Stimulated activated CD4-positive, alpha-beta T cell treated with anti-CD3 and anti-CD28 coated beads, Interleukin-1b, Interleukin-23, amount 100 ng/mL, for 24 hours (primary cell): ENCODE measurements at places on chromosomes 12 and 14.

- DNase-seq, result no peak
These were observed 10.9 kb upstream of the AMN start for GRCh38 chr14:102911541-102911951.

DNA sequence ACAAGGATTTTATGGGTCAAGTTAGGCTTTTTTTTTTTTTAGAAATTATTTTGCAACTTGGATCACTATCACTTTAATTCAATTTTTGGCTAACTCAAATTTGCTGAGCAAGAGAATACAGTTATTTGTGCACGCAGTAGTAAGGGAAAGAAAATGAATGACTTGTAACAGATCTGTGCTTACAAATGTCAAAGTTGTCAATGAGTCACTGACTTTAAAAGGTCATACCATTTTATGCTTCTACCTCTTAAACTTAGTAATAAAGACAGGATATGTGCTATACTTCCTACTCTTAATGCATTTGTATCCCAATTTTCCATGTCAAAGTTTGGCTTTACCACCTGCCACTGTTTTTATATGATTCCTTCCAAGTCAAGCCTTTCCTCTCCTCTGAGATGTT, 131.1 kb upstream of the FBXO33 start:
- no peak for DNase-seq

DNA sequence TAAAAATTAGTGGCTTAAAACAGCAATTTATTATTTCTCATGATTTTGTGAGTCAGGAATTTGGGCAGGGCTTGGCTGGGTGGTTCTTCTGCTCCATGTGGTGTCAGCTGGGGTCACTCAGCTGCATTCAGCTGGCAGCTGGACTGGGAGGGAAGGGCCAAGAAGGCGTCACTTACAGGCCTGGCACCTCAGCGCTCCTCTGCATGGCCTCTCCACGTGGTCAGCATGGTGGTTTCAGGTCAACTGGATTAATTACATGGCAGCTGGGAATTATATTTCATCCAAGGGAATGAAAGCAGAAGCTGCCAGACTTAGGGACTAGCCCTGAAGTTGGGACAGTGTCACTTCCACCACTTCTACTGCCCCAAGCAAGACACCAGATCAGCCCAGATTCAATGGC, 27.5 kb upstream of the IRF2BPL start:
- DNase-seq, result no peak

DNA sequence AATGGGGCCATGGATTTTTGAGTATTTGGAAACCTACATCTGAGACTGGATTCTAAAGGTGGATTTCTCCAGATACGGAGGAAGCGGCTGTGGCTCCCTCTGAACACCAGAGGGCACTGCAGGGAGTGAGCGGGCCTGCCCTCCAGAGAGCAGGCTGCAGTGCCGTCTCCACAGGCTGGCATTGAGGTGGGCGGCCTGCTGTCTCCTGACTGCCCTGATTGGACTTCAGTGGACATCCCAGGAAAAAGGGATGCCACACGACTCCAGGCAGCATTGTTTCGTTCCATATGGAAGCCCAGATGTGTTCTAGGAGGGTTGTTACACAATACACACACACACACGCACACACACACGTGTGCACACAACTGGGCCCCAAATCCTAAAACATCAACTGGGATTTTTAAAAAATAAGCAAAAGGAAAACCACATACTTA, 20.9 kb upstream of the ANO2 start:
- DNase-seq, result peak; percentile 7

DNA sequence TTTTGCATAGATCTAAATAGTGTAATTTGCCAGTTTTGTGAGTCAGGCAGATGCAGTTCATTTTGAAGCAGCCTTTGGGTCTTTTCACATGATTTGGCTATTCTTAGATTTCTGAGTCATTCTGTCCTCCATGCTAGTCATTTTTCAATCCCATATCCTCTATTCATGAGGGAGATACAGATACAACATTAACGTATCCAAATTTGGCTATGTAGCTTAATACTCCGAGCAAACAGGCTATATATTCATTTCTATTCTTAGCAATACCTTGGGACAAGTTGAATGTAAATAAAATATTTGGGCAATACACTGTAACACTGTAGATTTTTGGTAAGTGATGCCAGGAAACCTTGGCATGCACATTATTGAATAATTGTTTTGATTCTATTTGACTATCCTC, 270.7 kb upstream of the PDE3A start:
- no peak for DNase-seq

DNA sequence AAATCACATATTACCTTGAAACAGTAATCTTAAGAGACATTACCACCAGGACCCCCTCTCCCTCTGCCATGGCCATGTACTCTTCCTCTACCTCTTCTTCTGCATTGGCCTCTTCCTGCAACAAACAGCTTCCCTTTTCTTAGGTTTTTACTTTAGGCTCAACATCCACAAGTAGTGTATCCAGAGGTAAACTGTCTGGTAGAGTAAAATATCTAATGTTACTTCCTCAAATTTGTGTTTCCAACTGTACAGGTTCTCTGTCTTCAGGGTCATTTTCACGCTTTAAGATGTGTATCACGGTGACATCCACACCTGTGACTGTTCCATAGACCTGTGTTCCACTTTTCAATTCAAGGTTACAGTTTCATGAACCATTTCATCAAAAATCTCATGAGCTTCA, 13.4 kb downstream of the CDK17 start:
- DNase-seq, result no peak

DNA sequence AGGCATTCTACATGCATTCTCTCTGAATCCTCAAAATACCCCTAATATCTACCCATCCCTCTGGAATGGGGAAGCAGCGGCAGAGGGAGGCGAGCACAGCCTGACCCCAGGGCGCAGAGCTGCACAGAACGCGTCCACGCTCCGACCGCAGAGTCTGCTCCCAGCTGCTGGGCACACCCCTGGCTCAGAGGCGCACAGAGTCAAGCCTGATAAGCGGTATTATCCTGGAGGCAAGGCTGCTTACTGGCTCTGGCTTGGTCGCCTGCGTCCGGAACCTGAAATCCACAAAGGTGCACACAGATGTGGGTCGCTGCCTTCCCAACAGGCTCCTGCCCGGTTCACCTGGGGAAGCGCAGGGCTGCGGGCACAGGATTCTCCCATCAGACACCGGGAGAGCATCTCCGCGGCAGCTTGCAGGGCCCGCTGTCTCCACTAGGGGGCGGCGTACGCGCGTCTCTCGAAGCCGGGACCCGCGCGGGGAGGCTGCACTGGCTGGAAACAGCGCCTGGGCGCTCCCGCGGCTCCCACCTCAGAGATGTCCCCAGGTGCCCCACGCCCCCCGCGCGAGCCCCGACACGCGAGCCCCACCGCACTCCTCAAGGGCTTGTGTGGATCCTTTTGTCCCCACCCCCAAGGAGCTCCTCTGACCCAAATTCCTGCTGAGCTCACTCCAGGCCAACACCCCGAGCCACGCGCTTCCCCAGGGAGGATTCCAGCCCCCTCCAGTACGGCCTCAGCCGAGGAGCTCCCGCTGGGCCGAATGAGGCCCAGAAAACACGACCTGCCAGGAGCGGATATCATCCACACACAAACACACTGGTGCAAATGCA, 120.1 kb upstream of the FZD10 start:
- DNase-seq, result peak; percentile 33

GRCh38 chr12:78559416-78559815, 305.2 kb upstream of the SYT1 start:
- no peak for DNase-seq

DNA sequence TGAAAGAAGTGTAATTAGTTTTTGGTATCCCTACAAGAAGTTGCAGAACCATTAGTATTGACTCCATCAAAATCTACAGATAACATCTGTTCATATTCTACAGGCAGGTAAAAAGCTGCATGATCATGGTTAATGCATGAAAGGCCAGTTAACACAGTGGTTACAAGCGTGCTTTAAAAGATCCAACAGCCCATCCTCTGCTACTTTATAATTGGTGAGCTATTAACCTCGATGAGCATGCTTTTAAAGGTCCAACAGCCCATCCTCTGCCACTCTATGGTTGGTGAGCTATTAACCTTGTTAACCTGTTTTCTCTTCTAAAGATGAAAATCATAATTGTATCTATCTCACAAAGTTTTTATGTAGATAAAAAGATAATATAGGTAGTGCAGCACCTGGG, 289.3 kb downstream of the DUSP6 start:
- no peak for DNase-seq

DNA sequence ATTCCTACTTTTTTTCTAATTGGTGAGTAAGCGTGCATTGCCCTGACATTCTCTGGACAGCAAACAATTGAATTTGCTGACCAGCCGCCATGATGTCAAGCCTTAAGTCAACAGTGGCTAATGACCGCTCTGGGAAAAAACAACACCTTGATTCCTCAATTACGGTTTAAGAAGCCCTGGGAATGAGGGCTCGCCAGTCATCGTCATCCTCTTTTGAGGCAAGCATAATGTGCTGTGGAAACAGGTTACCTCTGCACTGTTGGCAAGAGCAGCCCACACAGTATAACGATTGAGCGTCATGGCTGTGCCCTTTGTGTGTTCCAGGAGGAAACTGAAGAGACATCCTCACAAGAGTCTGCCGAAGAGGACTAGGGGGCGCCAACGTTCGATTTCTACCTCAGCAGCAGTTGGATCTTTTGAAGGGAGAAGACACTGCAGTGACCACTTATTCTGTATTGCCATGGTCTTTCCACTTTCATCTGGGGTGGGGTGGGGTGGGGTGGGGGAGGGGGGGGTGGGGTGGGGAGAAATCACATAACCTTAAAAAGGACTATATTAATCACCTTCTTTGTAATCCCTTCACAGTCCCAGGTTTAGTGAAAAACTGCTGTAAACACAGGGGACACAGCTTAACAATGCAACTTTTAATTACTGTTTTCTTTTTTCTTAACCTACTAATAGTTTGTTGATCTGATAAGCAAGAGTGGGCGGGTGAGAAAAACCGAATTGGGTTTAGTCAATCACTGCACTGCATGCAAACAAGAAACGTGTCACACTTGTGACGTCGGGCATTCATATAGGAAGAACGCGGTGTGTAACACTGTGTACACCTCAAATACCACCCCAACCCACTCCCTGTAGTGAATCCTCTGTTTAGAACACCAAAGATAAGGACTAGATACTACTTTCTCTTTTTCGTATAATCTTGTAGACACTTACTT, 138.9 kb downstream of the HMGA2 start:
- DNase-seq, result peak; percentile 6

DNA sequence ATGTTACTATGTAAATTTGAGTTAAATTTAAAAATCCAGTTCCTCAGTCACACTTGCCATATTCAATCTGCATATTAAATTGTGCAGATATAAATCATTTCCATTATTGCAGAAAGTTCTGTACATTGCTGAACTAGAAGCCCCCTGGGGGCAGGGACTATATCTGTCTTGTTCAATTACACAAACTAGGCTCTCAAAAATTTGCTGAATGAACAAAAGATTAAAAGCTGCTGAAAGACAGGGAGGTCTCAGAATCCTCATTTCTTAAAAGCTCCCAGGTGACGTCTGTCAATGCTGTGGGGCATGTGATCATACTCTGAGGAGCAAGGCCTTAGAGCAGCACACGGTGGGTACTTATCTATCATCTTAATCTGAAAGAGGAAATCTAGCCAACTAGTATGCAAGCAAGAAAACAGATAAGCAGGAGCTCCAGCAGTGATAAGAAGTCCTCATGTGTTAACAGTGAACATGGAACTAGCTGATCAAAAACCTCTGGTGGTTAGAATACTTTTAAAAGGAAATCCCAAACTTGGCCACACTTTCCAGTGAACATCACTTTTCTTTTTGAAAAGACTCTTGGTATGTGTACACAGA, 60.5 kb downstream of the APPL2 start:
- DNase-seq, result no peak

DNA sequence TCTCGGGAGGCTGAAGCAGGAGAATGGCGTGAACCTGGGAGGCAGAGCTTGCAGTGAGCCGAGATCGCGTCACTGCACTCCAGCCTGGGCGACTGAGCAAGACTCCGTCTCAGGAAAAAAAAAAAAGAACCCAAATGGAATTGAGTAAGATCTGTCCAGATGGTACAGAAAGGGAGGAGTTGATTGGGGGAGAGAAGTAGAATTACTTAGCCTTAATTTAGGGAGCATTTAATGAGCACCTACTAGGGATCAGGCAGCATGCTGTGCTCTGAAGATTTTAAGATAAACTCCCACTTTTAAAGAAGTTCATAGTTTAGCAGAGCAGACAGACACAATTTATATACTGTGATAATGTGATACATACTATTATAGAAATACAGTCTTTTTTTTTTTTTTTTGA, 4.5 kb downstream of the RAB5B start:
- no peak for DNase-seq

GRCh38 chr12:981961-982360, 9.1 kb upstream of the ERC1 start:
- DNase-seq, result no peak

DNA sequence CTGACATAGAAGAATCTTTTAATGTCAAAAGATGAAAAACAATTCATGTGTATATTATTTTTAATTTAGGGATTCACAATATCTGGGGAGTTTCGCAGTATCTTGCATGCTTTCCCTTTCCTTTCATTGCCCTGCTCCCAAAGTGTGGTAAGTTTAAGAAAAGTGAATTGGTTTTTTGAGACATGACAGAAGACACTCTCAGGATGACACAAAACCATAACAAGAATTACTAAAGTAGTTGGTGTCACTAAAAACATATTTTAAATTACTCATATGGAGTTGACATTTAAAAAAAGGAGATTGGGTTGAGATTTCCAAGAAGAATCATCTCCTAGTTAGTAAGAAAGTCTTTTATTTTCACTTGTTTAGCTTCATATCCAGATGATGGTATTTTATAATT, 5.1 kb upstream of the PCNX1 start:
- DNase-seq, result no peak

DNA sequence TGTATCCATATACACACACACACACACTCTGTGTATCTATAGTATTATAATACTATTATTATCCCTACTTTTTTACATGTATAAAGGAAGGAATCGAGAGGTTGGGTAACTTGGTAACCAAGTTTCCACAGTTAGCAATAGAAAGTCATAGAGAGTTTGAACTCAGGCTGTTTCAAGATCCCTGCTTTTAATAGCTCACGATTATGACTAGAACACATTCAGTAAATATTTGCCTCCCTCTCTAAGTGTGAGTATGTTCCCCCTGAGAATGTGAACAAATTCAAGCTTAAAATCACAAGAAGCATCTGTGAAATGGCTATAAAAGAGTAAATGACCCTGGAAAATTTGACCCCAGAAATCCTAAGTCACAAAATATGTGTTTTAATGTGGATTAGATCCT, 11.0 kb upstream of the REP15 start:
- no peak for DNase-seq

DNA sequence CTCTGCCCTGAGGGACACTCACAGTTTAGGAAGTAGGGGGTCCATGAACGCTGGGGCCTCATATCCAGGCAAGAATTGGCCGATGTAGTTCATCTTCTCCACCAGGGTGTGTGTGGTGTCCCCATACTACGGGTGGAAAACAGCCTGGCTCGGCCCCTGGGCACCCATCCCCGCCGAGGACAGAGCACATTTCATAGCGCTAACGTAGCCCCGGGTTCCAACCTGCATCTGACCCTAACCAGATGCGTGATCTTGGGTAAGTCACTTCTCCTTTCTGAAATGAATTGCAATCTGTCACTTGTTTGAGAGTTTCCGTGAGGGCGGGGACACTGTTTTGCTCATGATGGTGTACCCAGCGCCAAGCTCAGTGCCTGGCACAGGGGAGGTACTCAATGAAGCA, 9.0 kb downstream of the HPD start:
- no peak for DNase-seq

- DNase-seq, result no peak
These were observed 25.2 kb upstream of the SCFD1 start for GRCh38 chr14:30596935-30597334.

- DNase-seq, result no peak
These were observed 46.7 kb downstream of the IRAK3 start for GRCh38 chr12:66235626-66236281.

- DNase-seq, result no peak
These were observed 637 bp downstream of the PTMS start for GRCh38 chr12:6766651-6767349.

- DNase-seq, result no peak
These were observed 69.0 kb upstream of the REP15 start for GRCh38 chr12:27627123-27627852.
